Activated naive CD8-positive, alpha-beta T cell treated with anti-CD3 and anti-CD28 coated beads, Interleukin-2, amount 50 U/mL, for 24 hours (primary cell): ENCODE measurements at places on chromosomes 16 and 17.
A peak's percentile ranks its signal among the peaks of the same experiment; 100 is the strongest.

DNA sequence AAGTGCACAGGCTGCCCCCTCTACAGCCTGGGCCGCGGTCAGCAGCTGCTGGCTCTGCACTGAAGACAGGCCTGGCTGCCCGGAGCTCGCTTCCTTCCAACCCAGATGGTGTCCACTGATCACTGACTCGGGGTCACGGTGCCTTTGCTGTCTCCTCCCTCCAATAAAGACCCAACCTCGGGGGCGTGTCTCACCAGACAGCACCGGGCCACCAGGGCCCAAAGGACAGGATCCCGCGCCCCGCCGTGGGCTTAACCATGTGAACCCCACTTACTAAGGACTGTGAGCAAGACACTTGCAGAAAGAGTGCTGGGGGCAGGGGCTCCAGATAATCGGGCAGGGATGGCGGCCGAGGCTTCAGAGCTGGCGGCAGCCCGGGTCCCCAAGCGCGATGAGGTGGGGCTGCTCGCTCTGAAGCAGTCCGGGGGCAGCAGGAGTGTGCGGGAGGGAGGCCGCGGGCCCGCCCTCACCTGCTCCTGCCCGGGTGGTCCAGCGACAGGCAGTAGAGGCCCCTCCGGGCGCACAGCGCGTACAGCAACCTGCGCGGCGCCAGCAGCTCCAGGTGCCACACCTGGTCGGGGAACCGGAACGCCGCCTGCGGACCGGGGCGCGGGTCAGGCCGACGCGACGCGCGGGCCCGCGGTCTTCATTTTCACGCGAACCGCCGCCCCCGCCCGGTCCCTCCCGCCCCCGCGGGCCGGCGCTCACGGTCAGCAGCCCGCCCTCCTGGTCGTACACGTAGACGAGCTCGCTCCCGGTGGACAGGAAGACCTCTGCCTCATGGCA, 502 bp downstream of the FAAP100 start:
- H3K4me1 ChIP-seq, result peaks cover 41% of the 10 kb centered on the region
- no peak for DNase-seq
- H3K27ac ChIP-seq, result peak overlapping the region; percentile 85
- H3K4me3 ChIP-seq, result peak overlapping the region; percentile 87
- H3K27me3 ChIP-seq, result no peaks in the 10 kb centered on the region

DNA sequence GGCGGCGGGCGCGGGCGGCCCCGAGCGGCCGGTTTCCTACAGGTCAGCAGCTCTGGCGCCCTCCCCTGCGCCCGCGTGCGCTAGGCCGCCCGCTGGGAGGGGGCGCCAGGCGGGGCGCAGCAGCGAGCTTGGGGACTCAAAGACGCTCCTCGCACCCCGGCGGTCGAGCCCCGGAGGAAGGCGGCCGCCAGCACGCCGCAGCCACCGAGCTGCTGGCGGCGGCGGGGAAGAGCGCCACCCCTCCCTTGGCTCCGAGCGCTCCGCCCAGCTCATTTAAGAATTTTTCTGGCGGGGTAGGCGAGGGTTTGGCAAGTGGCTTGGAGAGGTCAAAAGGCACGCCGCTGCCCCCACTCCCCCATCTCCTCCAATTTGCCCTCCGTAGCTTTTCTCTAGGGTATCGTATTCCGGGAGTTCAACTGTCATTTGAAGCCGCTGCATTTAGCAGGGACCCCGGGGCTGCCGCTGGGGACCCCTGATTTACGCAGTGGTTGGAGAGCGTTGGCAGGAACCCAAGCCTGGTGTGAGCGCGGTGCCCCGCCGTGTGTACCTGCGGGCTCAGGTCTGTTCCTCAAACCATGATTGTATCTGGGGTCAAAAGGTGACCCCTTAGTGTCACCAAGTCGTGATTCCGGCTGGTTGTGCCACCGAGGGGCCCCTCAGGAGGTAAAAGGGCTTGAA, 59.5 kb upstream of the GSE1 start:
- H3K36me3 ChIP-seq, result no peaks in the 10 kb centered on the region
- DNase-seq, result peak; percentile 59
- peak overlapping the region; percentile 90 for H3K27ac ChIP-seq
- peak overlapping the region; percentile 86 for H3K4me3 ChIP-seq

DNA sequence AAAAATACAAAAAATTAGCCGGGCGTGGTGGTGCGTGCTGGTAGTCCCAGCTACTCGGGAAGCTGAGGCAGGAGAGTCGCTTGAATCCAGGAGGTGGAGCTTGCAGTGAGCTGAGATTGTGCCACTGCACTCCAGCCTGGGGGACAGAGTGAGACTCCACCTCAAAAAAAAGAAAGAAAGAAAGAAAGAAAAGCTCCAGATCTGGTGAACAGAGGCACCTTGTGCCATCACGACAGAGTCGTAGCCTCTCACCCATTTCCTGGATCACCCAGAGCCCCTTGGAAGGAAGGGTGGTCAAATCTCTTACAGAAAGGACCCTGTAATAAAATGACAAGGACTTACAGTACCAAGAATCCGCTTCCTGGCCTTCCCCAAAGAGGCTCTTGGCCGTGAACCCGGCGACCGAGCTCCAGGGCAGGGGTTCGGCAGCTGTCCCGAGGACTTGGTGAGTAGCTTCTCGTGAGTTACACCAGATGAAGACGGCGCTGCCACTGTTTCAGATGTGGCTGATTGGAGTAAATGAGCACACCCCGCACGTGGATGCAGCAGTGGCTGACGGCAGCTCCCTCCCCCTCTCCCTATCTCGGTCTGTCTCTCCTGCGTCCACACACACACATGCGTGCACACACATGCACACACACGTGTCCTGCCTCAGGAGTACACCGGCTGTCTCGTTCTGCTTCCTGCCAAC, 13.5 kb downstream of the LGALS3BP start:
- no peaks in the 10 kb centered on the region for H3K27me3 ChIP-seq
- no peaks in the 10 kb centered on the region for H3K36me3 ChIP-seq
- no peak for DNase-seq
- H3K27ac ChIP-seq, result no peak overlapping the region
- peaks cover 3% of the 10 kb centered on the region for H3K4me1 ChIP-seq

DNA sequence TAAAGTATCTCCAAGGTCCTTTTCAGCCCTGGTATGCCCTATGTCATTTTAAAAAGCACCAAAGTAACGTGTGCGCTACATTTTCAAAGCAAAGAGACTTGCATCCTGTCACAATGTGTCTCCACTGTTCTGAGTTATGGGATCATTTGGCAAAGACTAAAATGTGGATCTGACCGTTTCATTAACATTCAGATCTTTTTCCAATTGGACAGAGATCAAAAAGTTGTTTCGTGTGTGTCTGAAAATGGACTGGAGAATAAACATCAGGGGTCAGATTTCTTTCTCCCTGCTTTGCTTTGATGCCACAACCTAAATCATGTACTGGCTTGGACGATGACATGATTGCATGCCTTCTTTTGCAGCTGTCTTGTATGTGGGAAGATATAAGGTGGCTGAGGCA, 136.0 kb upstream of the NOG start:
- H3K27ac ChIP-seq, result no peak overlapping the region
- H3K4me1 ChIP-seq, result no peaks in the 10 kb centered on the region
- H3K36me3 ChIP-seq, result no peaks in the 10 kb centered on the region
- DNase-seq, result no peak

DNA sequence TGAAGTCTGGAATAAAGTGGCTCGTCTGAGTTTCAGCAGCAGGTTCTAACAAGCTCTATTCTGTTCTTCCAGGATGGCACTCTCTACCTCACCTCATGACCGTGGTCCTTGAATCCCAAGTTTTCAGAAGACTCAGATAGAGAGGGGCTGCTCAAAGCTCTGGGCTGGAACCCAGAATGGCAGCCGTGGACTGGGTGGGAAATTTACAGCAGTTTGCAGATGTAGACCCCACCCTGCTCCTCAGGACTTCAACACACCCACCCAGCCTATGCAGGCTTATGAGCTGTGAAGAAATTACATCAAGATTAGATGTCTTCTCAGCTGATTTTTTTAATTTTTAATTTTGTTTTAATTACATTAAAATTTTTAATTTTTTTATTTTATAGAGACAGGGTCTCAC, 59.4 kb downstream of the METRNL start:
- H3K27ac ChIP-seq, result no peak overlapping the region
- H3K27me3 ChIP-seq, result peaks cover 5% of the 10 kb centered on the region
- no peaks in the 10 kb centered on the region for H3K36me3 ChIP-seq
- no peak for DNase-seq
- no peaks in the 10 kb centered on the region for H3K4me1 ChIP-seq
